ENCODE measurements at places on chromosomes 2 and 18.

GRCh38 chr2:201639205-201639604 is 4.1 kb downstream of the TMEM237 start:
- no peak for DNase-seq

GRCh38 chr2:167293172-167293781 is 405.0 kb downstream of the XIRP2 start:
- no peak for DNase-seq

GRCh38 chr2:159094173-159094737 is 125.8 kb downstream of the TANC1 start:
- no peak for DNase-seq

GRCh38 chr2:177478907-177479306 is 86.3 kb downstream of the AGPS start:
- no peak for DNase-seq

DNA sequence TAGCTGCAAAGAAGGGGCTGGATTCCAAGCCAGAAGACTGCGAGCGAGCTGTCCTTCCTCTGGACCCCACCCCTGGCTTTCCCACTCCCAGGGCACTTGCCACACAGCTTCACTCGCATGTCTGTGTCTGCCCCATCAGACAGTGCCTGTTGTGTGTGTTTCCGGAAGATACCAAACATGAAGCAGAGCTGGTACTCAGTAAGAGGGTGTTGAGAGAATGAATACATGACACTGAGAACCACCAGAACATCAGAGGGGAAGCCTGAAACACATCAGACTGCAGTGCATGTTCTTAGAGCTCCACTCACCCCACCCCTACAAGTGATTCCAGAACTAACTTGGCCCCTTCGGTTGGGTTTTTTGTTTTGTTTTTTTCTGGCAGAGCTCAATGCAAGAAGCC is 181.5 kb downstream of the TTC32 start:
- no peak for DNase-seq

DNA sequence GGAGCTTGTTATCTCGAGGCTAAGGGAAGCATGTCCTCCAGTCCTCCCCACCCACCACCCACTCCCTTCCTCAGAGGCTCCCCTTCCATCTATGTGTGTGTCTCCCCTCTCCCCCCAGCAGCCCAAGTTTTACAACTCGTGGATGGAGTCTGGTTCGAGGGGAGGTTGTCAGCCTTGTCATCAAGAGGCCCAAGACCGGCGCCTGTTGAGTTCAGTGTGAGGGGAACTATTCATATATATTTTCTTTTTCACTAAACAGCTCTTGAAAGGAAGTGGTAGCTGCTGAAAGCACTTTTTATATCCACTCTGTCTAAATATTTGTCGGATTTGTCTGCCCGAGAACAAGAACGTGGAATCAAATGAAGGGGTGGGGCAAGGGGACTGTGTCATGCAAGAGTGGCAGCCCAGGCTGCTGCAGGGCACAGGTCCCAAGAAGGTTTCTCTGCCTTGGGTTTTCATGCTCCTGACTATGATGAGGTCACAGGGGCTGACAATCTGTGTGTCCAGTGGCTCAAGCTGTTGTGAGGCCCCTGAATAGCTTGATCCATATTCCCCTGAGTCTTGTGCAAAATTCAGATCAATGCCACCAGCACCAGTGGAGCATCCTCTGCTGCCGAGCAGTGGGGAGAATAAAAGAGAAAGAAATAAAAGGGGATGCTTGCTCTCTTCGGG is 35.0 kb downstream of the NRP2 start:
- DNase-seq: no peak

- no peak for DNase-seq
Observed at GRCh38 chr2:128562471-128563347, 244.0 kb upstream of the HS6ST1 start.

DNA sequence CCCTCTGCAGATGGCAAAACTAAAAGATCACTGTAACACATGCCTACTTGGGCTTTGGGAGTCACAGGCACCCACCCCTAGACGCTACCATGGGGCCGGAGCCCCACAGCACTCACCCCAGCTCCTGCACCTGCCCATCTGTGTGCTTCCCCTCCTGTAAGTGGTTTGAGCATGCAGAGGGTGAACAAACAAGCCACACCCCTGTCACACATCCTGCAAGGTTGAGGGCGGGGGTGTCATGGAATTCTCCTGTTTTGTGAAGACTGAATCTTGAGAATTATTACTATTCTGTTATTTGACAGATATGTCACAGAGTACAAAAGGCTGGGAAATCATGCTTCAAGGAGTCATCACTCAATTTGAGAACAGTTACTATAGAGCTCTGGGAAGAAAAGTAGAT is 60.9 kb downstream of the RFTN2 start:
- DNase-seq: no peak
